Stimulated activated CD4-positive, alpha-beta T cell treated with anti-CD3 and anti-CD28 coated beads, TNF-alpha, amount 100 ng/mL, for 24 hours (primary cell): ENCODE measurements at places on chromosomes 5 and 9.

DNA sequence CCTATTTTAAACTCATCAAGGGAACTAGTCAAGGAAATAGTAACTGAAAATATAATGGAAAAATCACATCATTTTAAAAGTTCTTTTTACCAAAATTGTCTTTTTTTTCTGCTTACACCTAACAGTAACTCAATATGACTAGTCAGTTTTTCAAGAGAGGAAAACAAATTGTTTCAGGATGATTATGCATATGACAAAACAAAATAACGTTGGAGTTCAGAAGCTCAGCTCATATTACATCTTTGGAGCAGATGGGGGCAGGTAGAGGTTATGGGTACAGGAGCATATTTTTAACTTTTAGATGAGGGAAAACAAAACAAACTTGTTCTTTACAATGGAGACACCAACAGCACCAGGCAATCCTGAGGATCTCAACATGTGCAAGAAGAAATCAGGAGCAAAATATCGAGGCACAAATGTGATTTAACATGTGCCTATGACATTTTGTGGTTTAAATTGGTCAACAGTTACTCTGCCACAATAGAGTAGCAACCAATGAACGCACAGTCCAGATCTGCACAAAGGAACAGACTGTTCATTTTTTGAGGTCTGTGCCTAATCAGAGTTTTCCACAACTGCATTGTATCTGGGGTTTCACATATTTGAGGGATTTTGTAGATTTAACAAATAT is 659.0 kb downstream of the ANXA1 start:
- no peak for DNase-seq

DNA sequence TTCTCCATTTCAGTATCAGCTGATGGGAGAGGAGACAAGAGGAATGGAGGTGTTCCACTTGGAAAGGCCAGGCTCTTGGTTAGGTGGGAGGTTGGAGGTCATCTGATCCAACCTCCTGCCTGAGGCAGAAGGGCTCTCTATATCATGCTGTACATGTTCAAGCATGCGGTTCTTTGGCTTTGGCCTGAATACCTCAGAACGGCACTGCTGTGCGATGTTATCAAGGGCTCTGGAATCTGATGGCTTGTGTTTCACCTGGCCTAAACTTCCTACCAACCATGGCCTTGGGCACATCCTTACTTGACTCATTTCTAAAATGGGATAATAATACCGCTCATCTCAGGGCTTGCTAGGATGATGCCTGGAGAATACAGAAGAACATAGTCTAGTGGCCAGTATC is 90.1 kb upstream of the FAM169A start:
- DNase-seq: no peak

GRCh38 chr9:4630836-4631235 is 31.3 kb upstream of the PLPP6 start:
- DNase-seq: no peak

DNA sequence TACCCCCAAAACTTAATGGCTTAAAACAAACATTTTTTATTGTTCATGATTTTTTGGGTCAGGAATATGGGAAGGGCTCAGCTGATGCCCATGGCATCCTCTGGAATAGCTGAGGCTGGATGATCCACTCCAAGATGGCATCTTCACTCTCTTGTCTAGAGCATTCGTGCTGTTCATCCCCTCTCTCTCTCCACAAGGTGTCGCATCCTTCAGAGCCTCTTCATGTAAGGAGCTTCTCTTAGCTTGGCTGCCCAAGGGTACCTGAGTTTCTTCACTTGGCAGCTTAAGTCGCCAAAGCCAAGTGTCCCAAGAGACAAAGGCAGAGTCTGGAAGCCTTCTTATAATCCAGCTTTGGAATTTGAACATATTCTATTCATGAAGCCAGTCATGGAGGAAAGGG is 294.7 kb downstream of the CHSY3 start:
- no peak for DNase-seq

DNA sequence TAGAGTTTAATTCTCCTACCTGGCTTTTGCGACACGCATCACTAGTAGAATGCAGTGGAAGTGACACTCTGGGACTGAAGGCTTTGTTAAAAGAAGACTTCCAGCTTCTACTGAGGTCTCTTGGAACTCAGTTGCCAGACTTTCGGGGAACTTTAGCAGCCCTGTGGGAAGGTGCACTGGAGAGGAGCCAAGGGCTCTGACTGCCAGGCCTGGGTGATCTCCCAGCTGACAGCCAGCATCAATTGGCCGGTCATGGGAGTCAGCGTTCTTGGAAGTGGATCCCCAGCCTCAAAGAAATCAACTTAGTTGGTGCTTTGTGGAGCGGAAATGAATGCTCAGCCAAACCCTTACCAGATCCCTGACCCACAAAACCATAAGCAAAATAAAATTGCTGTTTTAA is 87.1 kb downstream of the OSTF1 start:
- no peak for DNase-seq

GRCh38 chr5:168121138-168121494 is 170.3 kb upstream of the WWC1 start:
- no peak for DNase-seq

DNA sequence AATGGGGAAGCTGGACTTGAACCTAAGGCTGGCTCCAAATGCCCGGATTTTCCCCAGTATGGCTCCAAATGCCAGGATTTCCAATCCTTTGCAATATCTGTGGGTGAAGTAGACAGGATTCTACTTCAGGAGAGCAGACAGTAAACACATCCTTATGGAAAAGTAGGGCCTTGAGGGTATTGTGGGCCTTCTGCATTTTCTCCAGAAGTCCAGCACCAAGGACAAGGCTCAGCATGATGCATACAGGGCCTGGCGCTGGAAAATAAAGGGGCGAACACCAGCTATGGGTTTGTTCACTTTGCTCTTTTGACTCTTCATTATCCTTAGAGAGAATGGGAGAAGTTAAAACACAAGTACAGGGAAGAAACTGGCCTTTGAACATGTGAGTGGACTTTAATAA is 347.5 kb downstream of the SEMA5A start:
- DNase-seq: no peak

- no peak for DNase-seq
Measured at GRCh38 chr5:172458976-172459782, 4.9 kb upstream of the SH3PXD2B start.

- DNase-seq: no peak
Measured at GRCh38 chr9:124759327-124759726, 11.8 kb downstream of the NR6A1 start.

DNA sequence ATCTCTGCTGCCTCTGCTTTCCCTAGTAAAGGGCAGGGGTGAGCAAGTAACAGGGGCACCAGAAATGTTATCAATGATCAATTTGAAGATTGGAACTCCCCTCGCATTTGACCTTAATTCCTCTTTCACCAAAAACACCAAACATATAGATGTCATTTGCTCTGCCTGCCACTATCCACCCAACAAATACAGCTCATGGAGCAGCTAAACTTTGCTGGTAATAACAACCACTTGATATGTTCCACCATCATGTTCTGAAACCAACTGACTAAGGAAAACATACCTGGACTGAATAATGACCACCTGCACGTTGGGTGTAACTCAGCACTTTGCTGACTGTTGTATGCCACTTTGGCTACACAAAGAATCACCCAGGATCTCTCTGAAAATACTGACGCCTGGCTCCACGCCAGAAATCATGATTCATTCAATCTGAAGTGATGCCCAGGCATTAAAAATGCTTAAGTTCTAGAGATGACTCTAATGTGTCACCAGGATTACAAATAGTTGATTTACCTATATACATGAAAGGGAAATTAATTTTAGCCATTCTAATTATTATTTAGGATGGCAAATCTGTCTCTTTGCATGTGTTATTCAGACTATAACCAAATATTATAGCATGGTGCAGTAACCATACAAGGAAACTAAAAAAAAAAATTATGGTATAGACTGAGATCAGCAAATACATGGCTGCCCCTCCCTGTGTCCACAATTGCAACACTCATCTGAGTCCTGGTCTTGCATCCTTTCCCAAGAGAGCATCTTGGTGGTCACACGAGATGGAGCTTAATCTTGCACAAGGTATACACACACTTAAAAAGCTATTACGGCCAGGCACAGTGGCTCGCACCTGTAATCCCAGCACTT is 43.1 kb upstream of the TTC39B start:
- DNase-seq: no peak

DNA sequence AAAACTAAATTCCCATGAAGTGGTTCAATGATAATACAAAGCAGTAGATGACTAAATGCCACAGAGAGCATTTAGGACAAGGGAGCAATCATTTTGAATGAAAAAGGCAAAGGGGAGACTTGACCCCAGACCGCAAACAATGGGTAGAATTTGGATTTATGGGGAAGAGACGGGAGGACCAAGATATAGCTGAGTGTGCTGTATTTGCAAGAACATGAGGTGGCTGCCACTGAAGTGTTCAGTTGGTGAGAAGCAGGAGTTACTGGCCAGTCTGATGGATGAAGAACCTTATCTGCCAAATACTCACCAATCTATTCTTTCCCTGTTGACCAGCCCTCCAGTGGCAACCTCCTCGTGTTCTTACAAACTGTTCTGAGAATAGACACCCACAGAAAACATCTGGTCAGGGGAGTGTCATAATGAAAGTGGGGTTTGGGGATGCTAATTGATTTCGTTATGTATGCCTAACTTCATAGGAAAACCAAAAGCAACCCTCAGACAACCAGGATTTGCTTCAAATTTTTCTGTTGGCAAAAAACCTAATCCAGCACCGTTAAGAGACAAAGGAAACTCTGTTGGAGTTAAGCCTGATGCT is 19.8 kb downstream of the TDRD7 start:
- no peak for DNase-seq

DNA sequence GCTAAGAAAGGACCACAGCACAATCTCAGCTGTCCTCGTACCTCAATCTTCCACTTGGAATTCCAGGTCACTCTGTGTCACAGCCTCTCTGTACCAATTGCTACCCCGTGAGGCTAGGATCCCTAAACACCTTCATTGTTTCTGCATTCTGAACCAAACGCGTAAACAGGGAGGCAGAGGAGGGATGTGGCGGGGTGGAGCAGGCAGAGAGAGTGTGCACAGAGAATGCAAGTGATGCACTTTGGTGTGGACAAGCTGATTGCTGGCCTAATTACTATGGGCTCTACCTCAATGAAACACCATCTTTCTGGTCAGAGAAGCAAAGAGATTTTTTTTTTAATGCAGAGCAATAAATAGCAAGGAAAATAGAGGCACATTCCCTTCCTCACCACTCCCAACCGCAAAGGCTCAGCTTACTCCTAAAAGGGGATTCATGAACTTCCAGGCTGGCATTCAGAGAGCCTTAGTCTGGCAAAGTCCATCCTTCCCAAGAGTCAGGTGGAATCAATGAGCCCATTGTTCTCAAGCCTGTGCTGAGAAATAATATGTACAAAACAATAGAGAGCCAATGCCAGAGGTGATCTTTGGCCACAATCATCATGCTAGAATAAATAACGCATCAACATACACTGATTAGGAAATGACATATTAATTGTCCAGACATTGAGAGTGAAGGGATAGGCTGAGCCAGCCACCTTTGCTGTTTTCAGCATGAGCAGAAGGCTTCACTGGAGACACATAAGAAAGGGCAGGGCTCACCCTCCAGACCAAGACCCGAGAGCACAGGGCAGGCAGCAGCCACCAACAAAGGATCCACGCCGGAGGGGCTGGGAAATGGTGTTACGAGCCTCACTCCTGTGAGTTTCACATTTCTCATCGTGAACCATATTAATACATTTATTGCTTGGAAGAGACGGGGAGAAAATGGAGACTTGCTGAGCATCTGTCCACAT is 278.8 kb downstream of the ENC1 start:
- no peak for DNase-seq

- DNase-seq: no peak
Measured at GRCh38 chr5:109239456-109239855, 170.3 kb downstream of the PJA2 start.

- no peak for DNase-seq
Measured at GRCh38 chr5:78526049-78526525, 122.5 kb downstream of the LHFPL2 start.

DNA sequence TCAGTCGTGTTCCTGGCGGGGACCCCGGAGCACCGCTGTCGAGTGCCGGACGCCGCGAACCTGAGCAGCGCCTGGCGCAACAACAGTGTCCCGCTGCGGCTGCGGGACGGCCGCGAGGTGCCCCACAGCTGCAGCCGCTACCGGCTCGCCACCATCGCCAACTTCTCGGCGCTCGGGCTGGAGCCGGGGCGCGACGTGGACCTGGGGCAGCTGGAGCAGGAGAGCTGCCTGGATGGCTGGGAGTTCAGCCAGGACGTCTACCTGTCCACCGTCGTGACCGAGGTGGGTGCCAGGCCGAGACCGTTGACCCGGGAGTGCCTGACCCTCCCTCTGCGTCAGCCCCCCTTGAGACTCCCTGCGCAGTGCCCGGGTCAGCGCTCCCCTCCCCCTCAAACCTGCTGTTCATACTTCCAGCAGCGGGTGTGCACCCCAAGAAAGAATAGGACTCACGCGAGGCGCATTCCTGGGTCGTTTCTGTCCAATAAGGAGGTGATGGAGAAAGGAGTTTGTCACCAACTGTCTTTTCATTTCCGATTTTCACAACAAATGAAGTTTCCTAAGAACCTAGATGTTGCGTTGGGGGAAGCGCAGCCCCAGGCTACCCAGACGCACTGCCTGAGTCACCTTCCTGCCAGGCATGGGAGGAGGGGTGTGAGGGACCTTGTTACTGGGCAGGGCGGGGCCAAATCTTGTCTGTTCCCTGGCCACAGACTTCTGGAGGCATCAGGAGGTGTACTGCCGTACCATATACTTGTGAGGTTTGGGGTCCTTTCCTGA is 722 bp downstream of the SLC22A4 start:
- DNase-seq: peak; percentile 59

- DNase-seq: no peak
Measured at GRCh38 chr5:144462577-144462976, 291.9 kb downstream of the KCTD16 start.

DNA sequence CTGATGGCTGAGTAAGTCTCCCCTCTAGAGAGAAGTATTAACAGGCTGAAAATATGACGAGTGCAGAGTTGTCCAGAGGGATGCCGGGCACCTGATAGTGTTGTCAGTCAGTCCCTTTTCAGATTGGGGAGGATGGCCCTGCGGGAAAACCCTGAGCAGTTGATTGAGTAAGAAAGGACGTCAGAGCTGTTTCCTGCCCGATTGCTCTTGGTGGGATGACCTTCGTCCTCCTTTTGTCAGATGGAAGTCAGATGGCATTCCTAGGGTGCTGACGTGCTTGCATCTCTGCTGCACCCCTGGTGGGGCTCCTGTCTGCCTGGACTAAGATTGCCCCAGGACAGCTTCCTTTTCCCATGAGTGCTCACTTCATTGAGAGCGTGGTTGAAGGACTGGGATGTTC is 9.8 kb downstream of the ZNF354B start:
- no peak for DNase-seq

- no peak for DNase-seq
Measured at GRCh38 chr5:39337252-39337915, 26.9 kb downstream of the C9 start.

GRCh38 chr9:92501671-92502393 is 19.5 kb upstream of the ASPN start:
- DNase-seq: no peak

DNA sequence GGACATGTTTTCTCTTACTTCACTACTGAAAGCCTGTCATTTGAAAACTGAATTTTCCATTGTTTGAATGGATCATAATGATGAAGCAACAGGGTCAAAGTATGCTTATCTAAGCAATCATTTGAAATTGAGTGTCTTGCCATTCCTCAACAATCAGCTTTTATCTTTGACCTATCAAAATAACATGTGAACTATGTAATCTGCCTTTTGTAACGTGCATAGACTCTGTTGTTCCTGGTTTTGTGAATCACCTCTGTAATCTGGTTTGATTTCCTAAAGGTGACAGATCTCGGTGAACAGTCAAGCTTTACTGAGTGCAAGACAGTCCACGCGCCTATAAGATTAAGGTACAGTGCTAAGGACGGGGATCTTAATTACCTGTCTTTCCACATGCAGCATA is 3.3 kb downstream of the MEF2C start:
- DNase-seq: no peak

GRCh38 chr5:171094356-171094755 is 214.7 kb upstream of the TLX3 start:
- no peak for DNase-seq
